ENCODE measurements at places on chromosomes 5 and 9.

DNA sequence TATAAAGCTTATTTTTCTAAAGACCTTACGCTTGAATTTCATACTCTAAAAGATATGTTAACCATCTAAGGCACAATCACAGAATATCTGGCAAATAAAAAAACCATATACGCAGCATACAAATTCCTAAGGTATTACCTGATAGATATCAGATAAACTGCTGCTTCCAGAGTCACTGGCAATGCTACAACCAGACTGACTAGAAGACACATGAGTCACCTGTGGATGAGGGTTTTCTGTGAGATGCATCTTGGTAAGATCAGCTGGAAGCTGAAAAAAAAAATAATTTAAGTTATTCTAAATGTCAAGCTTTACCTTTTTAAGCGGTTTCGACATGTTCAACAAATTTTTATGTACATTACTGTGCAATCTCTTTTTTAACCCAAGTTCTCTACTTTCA lies 113.8 kb downstream of the RAPGEF6 start:
- DNase-seq: no peak

DNA sequence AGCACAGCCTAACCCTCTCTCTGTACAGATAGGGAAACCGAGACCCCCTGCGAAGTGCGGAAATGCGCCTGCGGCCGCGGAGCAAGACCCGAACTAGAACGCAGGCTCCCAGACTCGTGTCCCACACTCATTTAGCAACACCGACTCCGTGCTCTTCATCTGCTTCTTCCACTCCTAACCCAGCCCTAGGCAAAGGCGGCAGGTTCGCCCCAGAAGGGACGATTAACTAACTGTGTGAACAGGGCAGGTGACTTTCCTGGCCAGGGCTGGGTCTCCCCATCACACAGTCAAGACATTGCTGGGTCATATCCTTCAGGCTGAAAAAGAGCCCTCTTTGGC lies 903 bp downstream of the CDX1 start:
- no peak for DNase-seq

- no peak for DNase-seq
These were observed 42.1 kb upstream of the TYRP1 start for GRCh38 chr9:12651125-12651524.

GRCh38 chr5:178203670-178204181 lies 607 bp upstream of the HNRNPAB start:
- DNase-seq: no peak

DNA sequence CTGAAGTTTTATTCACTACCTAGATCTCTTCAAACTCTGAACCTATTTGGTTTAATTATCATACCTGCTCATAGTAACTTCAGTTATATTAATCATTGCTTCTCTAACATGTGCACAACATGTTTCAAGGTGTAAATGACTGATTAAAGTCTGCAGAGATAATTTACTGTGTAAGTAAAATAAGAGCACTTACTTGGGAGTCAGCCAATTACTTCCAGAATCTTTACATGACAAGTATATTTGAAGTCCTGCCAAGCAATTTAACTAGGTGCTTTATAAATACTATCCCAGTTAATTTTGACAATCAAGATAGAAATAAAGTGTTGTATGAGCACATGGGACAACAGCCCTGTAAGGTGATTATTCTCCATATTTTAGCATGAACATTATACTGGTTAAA lies 109.9 kb downstream of the RFX3 start:
- DNase-seq: no peak

- peak; percentile 37 for DNase-seq
These were observed 61.4 kb downstream of the C5orf15 start for GRCh38 chr5:133907075-133907474.

DNA sequence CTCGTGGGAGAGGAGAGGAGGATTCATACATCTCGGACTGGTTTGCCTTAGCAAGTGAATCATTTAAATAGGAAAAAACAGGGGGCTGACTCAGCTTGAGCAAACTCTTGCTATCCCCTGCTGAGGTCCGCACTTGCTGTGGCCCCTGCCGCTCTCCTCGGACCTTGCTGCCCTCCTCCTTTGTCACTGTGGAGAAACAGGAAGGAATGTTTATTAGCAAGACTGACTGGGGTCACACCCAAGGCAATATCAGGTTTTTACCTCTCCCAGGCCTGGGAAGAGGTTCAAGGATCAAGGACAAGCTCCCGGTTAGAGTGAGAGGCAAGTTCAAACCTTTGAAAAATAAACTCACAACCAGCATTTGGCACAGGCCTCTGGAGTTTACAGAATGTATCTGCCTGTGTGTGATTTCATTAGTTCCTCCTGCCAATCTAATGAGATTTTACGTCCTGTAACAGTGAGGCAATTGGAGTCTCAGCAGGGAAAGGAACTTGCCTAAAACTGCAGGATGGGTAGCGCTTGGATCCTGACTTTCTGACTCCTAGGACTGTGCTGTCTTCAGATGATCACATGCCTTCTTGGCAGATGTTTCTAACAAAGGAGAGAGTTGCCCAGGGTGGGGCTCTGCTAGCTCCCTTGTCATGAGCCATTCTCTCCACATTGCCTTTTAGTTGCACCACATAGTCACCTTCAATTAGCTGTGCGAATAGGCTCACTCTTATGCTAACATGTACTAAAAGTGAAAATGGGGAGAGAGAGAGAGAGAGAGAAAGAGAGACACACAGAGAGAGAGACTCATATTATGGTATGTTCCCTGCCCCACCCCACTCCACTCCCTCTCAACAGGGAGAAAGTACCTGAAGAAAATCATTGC lies 108.6 kb upstream of the CDKN2B start:
- DNase-seq: no peak

- DNase-seq: no peak
These were observed 164.7 kb upstream of the LHFPL2 start for GRCh38 chr5:78813286-78813685.

- no peak for DNase-seq
These were observed 16.8 kb downstream of the TRAF2 start for GRCh38 chr9:136903041-136903554.

DNA sequence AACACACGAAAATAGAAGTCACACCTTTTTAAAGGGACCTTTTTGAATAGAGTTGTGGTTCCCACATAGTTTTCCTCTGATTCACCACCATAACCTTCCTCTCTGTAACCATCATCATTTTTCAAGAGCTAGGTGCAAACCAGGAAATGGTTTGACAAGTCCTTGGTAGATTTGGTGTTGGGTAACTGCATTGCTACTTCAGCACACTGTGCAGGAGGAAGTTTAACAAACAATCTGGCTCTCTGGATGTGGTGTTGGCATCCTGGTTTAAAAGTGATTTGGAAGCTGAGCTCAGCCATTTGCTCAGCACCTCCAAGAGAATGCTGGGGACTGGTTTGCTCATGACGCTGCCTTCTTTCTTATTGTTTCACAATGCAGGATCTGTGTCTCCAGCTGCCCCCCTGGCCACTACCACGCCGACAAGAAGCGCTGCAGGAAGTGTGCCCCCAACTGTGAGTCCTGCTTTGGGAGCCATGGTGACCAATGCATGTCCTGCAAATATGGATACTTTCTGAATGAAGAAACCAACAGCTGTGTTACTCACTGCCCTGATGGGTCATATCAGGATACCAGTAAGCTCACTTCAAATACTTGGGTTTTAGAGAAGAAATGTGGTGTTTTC lies 213.1 kb downstream of the RFK start:
- DNase-seq: no peak

GRCh38 chr9:98092613-98092931 lies 26.4 kb downstream of the TRIM14 start:
- DNase-seq: no peak

- no peak for DNase-seq
These were observed 13.8 kb downstream of the TBC1D2 start for GRCh38 chr9:98241357-98242300.

DNA sequence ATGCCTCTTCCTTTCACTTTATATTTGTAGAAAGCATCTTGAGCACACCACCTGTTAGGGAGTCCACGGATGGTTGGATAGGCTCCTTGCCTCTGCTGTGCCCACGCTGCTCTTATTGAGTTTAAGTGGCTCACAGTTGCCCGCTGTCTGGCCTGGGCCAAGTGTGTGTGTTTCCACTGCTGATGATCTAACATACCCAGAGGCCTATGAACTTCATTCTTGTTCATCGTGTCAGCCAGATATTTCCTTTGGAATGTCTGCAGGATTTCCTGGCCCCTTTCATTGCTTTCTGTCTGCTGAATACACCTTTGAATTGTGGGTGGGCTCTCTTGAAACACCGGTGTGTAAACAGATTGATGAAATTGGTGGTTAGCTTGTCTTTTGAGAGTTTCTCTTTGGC lies 46.6 kb downstream of the MVB12B start:
- DNase-seq: peak; percentile 48
